ENCODE measurements at places on chromosomes 16 and 17.
A peak's percentile ranks its signal among the peaks of the same experiment; 100 is the strongest.

DNA sequence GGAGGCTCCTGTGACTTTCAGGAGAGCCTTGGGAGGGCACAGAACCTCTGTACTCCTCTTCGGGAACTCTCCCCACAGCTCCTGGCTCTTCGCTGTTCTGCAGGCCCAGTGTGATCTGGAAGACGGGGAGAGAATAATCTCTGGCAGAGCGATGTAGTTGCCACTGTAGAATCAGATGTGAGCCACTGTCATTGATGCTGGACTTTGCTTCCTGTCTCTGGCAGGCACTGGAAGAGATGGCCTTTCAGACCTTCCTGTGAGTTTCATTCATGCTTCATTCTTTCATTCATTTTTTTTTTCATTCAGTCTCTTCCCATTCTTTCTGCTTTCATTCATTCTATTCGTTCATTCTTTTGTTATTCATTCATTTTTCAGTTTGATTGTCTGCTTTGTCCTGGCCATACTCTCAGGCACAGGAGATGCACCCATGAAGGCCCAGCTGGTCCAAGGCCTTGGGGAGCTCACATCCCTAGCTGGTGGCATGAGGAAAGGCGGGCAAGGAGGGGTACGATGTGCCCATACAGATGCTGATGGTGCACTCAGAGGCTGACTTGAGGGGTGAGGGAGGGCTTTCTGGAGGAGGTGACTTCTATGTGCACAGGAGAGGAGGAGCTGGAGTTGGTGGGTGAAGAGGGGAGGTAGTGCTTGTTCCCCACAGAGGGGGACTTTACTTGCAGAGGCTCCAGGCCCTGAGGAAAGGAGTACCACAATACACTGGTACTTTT, 44.2 kb downstream of the CMIP start:
- no peak for DNase-seq

DNA sequence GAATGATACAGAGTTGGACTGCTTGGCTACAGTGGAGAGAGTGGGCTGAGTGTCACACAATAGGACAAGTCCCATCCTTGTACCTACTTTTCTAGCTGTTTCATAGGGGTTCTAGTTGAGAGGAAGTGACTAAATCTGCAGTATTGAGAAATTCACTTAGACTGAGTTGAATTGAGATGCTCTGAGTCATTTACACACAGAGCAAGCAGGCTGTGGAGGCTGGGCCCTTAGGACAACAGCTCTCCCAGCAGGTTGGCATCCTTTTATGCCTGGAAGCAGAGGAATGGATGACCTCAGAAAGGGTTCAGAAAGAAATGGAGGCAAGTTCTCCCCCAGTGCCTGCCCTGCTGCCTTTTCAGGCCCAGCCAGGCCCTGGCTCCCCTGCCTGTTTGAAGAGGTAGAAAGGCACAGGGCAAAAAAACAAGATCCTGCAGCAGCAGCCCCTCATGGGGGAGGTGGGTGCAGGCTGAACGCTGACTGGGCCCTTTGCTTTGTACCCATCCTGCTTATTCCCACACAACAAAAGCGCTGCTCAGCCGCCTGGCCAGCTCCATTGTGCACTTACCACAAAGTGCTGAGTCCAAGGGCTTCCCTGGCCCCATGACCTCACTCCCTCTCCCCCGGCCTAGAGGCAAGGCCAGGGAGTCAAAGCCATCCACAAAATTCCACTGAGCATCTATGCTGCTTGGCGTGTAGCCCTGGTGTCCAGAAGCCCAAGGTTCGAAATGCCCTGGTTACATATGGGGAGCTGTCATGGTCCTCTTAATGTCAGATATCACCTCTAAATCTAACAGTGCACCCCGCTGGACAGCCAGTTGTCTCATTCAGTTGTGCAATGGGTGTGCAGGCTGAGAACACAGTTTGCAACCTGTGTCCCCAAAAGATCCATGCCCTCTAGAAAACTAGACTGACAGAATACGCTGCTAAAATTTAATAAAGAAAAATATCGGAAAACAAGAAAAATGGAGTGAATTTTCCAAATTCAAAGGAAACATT, 5.4 kb upstream of the CRYBA1 start:
- DNase-seq = peak; percentile 57

DNA sequence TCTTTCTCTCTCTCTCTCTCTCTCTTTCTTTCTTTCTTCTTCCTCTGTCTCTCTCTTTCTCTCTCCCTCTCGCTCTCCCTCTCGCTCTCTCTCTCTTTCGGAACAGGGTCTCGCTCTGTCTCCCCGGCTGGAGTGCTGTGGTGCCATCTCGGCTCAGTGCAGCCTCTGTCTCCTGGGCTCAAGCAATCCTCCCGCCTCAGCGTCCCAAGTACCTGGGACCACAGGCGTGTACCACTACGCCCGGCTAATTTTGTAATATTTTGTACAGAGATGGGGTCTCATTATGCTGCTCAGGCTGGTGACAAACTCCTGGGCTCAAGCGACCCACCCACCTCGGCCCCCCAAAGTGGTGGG, 12.7 kb upstream of the KLHDC4 start:
- no peak for DNase-seq

- DNase-seq = no peak
Observed at GRCh38 chr17:73533781-73534180, 110.5 kb downstream of the SDK2 start.

DNA sequence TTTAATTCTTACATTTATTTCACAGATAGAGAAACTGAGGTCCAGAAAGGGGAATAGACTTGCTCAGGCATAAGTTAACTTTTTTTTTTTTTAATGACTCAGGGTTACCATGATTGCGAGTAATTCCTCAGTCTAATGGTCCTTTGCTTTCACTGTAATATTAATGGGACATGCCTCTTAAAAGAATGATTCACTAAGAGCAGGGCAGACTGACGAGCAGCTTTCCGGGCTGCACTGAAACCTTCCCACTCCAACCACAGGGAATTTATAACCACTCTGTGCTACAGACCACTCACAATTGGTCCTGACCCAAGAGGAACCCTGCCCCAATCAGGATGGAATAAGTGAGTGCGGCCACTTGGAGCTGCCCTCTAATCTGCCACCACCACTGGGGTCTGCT, 5.7 kb downstream of the HOXB2 start:
- DNase-seq = no peak

- DNase-seq = no peak
Observed at GRCh38 chr17:78781893-78782304, at the start of gene CYTH1. Gene CYTH1 (minus strand): TSS chr17:78782273. CDS start chr17:78782223, 50 bp downstream.

- no peak for DNase-seq
Observed at GRCh38 chr17:66299711-66300110, 2.7 kb upstream of the PRKCA start.

DNA sequence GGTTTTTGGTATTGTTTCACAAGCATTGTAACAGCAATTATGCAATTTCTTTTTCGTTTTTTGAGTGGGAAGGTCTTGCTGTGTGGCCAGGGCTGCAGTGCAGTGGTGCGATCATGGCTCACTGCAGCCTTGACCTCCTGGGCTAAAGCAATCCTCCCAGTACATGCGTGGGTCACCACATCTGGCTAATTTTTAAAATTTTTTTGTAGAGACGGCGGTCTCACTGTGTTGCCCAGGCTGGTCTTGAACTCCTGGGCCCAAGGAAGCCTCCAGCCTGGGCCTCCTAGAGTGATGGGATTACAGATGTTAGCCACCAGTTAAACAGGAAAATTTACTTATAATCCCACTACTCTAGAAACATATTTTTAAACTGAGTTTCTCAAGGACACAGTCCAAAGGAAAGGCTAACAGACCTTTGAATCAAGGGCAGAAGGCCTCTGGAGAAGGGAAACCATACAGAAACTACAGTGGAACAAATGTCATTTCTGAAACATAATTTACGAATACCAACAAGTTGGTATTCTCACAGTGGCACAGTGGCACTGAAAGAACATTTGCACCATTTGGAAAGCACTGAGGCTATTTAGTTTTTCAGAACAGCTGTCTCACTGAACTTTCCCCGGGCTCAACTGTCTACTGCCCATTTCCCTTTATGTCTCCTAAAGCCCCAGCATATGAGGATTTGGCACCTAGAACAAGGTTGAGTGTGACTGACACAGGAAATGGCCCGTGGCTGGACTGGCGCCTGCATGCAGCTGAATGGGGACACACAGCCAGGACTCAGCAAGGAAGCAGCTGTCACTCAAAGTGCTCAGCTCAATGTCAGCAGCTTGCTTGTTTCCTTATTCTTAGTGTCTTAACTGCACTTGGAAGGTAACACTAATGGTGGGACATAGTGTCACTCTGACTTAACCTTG, 2.8 kb upstream of the PRKAR1A start:
- no peak for DNase-seq

DNA sequence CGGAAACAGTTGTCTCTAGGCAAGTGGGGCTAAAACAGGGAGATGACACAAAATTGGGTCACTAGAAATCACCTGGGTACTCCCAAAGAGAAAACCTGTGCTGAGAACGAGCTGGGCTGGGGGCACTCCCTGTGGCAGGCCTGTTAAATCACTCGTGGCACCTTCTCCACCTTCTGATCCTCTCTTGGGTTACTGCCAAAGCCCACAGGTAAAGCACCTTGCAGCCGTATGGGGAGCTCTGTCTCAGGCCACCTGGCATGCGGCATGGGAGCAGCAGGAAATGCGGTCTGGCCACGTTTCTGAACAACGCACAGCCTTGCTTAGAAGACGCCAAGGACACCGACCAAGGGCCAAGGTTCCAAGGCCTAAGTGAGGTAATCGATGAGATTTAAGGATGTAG, 21.5 kb upstream of the ICAM2 start:
- DNase-seq = no peak

GRCh38 chr16:280552-280951, at the start of gene ARHGDIG:
Gene ARHGDIG (plus strand): TSS chr16:280591. CDS start chr16:280681, 90 bp downstream.
- no peak for DNase-seq

DNA sequence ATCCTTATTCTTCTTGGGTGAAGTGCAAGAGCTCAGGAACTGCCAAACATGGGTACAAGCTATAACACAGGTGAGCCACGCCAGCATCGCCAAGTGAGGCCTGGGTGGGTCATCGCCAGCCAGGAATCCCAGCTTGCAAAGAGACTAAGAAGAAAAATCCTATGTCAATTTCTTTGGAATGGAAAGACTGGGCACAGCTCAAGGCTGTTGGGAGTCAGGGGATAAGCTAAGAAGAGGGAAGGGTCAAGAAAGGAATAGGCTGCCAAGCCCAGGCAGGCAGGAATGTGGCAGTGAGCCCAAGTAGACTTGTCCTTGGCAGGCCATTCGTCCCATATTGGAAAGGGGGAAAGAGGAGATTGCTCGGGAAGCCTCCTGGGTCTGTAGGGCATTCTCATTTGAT, 191.4 kb upstream of the CDH5 start:
- no peak for DNase-seq

DNA sequence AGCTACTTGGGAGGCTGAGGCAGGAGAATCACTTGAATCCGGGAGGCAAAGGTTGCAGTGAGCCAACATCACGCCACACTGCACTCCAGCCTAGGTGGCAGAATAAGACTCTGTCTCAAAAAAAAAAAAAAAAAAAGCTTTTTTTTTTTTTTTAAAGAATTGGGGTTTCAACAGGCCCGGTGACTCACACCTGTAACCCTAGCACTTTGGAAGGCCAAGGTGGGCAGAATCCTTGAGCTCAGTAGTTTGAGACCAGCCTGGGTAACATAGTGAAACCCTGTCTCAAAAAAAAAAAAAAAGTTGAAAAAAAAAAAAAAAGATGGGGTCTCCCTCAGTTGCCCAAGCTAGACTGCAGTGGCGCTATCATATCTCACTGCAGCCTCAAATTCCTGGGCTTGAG, 6.6 kb upstream of the HEXIM2 start:
- no peak for DNase-seq

- DNase-seq = no peak
Observed at GRCh38 chr17:65533056-65533745, 28.2 kb downstream of the AXIN2 start.

- no peak for DNase-seq
Observed at GRCh38 chr16:58493756-58494431, 6.0 kb upstream of the NDRG4 start.

GRCh38 chr16:49461517-49461951, 87.9 kb downstream of the C16orf78 start:
- no peak for DNase-seq
